Subcutaneous preadipocyte (primary cell): ENCODE measurements at places on chromosomes 3 and 15. TPM values are rescaled to one million over a fixed set of nuclear protein-coding genes. Genes with fewer than 3 reads are reported as not detected.

The AGTR1 gene
- 2.7 and 7.3 TPM in 2 replicates for total RNA-seq

The LRRC28 gene
- total RNA-seq = 17.2 and 21.3 TPM in 2 replicates

The GLCE gene
- total RNA-seq = 13.2 and 20.7 TPM in 2 replicates

The ZNF660 gene
- 0.20 and 1.8 TPM in 2 replicates for total RNA-seq
